ENCODE measurements at places on chromosomes 7 and 10.

DNA sequence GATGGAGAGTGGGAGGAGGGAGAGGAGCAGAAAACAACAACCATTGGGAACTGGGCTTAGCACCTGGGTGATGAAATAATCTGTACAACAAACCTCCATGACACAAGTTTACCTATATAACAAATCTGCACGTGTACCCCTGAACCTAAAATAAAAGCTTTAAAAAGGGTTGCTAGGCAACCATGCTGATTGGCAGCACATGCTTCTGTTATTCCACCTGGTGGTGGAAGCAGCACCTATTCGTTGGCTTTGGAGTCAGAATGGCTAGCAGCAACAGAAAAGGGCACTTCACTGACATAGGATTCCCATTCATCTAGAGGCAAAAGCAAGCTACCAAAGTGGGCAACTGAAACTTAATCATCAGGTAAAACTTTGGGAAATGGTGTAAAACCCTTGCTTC is 57.1 kb downstream of the RELN start:
- peak; percentile 17 for DNase-seq

DNA sequence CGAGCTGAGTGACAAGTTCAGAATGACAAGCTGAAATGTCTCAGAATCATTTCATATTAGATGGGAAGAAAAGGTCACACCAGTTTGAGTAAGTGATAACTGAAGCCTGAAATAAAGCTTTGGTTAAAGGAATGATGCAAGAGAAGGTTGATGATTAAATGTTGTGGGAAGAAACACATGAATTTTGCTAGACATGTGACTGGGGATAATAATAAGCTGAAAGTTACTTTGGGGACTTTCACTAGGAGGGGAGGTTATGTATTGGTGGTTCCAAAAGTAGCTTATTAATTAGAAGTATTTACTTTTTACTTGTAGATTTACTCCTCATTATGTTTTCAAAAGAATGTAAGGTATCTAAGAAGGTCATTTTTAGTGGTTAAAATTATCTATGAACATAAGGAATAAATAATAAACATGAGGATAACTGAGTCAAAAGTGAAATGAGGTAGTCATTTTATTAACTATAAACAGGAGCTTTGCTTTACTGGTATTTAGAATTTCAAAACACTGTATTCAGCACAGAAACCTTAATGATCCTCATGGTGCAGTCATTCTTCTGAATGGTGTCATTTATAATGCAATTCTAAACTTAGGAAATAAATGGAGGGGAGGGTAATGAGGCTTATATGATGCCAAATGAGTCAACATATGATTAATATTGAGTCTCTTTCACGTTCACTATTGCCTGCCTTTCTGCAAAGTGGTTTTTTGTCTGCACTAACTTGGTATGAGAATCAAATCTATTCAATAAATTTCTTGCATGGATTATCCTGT is 63.7 kb downstream of the PRKG1 start:
- no peak for DNase-seq

DNA sequence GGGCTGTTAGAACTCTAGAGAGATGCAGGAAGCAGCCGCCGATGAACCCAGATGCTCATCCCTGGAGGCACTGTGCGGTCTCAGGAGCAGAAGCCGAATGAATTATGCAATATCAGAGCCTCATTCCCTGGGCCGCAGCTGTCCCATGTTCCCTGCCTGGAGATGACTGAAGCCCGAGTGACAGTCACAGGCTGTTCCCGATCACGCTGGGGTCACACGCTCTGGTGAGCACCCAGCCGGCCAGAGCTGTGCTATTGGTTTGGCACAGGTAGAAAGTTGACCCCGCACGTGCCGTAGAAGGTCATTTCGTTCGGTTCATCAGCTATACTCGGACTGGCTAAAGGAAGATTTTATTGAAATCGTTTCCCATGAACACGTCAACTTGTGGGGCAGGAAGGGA is 140.5 kb upstream of the SH2B2 start:
- DNase-seq, result no peak

DNA sequence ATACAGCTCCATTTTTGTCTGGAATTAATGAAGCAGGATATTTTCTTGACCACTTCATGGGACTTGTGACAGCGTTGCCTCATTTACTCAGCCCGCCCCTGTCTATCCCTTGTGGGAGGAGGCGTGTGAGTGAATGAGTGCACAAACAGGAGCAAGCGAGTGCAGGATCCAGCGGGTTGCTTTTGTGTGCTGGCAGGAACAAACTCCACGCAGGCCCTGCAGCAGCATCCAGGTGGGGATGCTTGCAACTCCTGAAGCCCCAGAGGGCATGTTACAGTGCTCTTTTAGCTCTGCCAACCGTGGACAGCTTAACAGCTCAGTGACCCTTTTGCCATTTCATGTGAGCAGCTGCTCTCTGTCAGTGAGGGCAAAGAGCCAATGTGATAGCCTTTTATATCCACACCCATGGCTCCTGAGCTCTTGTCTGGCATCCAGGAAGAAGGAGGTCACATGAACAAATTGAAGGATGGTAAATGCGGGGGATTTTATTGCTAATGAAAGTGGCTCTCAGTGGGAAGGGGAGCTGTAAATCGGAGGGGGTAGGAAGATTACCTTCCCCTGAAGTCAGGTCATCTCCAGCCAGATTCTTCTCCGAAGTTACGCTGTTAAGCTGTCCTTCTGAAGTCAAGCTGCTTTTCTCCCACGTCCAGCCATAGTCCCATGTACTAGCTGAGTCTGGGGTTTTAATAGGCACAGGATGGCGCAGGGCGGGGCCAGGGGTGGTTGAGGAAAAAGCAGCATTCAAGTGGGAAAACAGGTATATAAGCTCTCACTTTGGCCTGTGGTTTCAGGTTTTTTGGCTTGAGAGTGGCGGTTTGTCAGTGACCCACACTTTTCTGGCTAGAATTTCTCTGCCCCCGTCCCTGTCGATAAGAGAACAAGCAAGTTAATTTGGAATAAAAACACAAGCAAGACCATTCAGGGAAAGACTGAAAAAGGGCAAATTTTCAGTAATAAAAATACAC is 714.7 kb upstream of the MBL2 start:
- DNase-seq, result no peak

- no peak for DNase-seq
Measured at GRCh38 chr10:91049988-91050360, 129.1 kb upstream of the ANKRD1 start.

Measured in iPS-NIHi11 (cell line).